Pancreas (tissue), 10 donors: ENCODE measurements at places on chromosomes 12 and 14. TPM values are rescaled to one million over a fixed set of nuclear protein-coding genes. Genes with fewer than 3 reads are reported as not detected.

CMA1 gene
- polyA plus RNA-seq: 0.14 TPM

KITLG gene
- polyA plus RNA-seq: 2.4 TPM

KLRB1 gene
- polyA plus RNA-seq: 0.16 TPM

TOMM20L gene
- not detected for polyA plus RNA-seq

TPPP2 gene
- polyA plus RNA-seq: 0.59 TPM

KRT6C gene
- not detected for polyA plus RNA-seq

P3H3 gene
- polyA plus RNA-seq: 32.8 TPM

OVCH1 gene
- not detected for polyA plus RNA-seq

SLC17A8 gene
- polyA plus RNA-seq: not detected

APPL2 gene
- polyA plus RNA-seq: 33.4 TPM

WIF1 gene
- polyA plus RNA-seq: 0.52 TPM

PRH2 gene
- polyA plus RNA-seq: not detected

SERPINA3 gene
- polyA plus RNA-seq: 1,409 TPM

HCFC2 gene
- polyA plus RNA-seq: 9.0 TPM

CSRP2 gene
- 20.0 TPM for polyA plus RNA-seq

CMTM5 gene
- 0.16 TPM for polyA plus RNA-seq

PLA2G1B gene
- polyA plus RNA-seq: 7,821 TPM

SOX5 gene
- 2.0 TPM for polyA plus RNA-seq

BEGAIN gene
- polyA plus RNA-seq: 32.2 TPM

RNF212B gene
- polyA plus RNA-seq: not detected

LRP10 gene
- 14.7 TPM for polyA plus RNA-seq

CCDC91 gene
- 18.7 TPM for polyA plus RNA-seq

MSI1 gene
- 3.0 TPM for polyA plus RNA-seq

TMEM63C gene
- polyA plus RNA-seq: 5.4 TPM

RASSF9 gene
- polyA plus RNA-seq: 0.68 TPM

RABGGTA gene
- polyA plus RNA-seq: 49.1 TPM

CLEC4E gene
- polyA plus RNA-seq: 0.19 TPM

TMEM260 gene
- polyA plus RNA-seq: 8.4 TPM

PTPN21 gene
- polyA plus RNA-seq: 5.0 TPM

RIPK3 gene
- 13.0 TPM for polyA plus RNA-seq

RIC8B gene
- polyA plus RNA-seq: 5.3 TPM

SMIM41 gene
- not detected for polyA plus RNA-seq

GYS2 gene
- not detected for polyA plus RNA-seq

DPF3 gene
- polyA plus RNA-seq: 0.77 TPM

TAS2R9 gene
- not detected for polyA plus RNA-seq

PARP2 gene
- polyA plus RNA-seq: 21.8 TPM

KTN1 gene
- 58.7 TPM for polyA plus RNA-seq

PIGH gene
- polyA plus RNA-seq: 27.4 TPM

TAS2R30 gene
- not detected for polyA plus RNA-seq

ENDOU gene
- 0.23 TPM for polyA plus RNA-seq

CARMIL3 gene
- polyA plus RNA-seq: 4.0 TPM

CLEC2A gene
- polyA plus RNA-seq: not detected

AKAP6 gene
- polyA plus RNA-seq: 0.35 TPM

MBD6 gene
- 87.1 TPM for polyA plus RNA-seq

GPR84 gene
- 0.09 TPM for polyA plus RNA-seq

STON2 gene
- 1.7 TPM for polyA plus RNA-seq

COX6A1 gene
- 296 TPM for polyA plus RNA-seq

GUCY2C gene
- not detected for polyA plus RNA-seq

TMEM229B gene
- 1.9 TPM for polyA plus RNA-seq

TSPAN19 gene
- polyA plus RNA-seq: 0.38 TPM

SAV1 gene
- polyA plus RNA-seq: 19.5 TPM

SVOP gene
- 0.68 TPM for polyA plus RNA-seq

HOXC12 gene
- not detected for polyA plus RNA-seq

AMHR2 gene
- 2.5 TPM for polyA plus RNA-seq

TAS2R31 gene
- 0.23 TPM for polyA plus RNA-seq

RNASE1 gene
- 144 TPM for polyA plus RNA-seq

CLEC6A gene
- polyA plus RNA-seq: not detected

STXBP6 gene
- 14.1 TPM for polyA plus RNA-seq

OR6C2 gene
- not detected for polyA plus RNA-seq
